ENCODE measurements at places on chromosomes 16 and 17.

GRCh38 chr17:2087597-2088211 is 32.8 kb downstream of the HIC1 start:
- no peak for DNase-seq

GRCh38 chr17:4693416-4693815 is 10.5 kb downstream of the PELP1 start:
- DNase-seq = no peak

- DNase-seq = no peak
Measured at GRCh38 chr16:54418903-54419302, 132.3 kb upstream of the IRX3 start.

- DNase-seq = no peak
Measured at GRCh38 chr16:749010-749409, 8.2 kb upstream of the CIAO3 start.

DNA sequence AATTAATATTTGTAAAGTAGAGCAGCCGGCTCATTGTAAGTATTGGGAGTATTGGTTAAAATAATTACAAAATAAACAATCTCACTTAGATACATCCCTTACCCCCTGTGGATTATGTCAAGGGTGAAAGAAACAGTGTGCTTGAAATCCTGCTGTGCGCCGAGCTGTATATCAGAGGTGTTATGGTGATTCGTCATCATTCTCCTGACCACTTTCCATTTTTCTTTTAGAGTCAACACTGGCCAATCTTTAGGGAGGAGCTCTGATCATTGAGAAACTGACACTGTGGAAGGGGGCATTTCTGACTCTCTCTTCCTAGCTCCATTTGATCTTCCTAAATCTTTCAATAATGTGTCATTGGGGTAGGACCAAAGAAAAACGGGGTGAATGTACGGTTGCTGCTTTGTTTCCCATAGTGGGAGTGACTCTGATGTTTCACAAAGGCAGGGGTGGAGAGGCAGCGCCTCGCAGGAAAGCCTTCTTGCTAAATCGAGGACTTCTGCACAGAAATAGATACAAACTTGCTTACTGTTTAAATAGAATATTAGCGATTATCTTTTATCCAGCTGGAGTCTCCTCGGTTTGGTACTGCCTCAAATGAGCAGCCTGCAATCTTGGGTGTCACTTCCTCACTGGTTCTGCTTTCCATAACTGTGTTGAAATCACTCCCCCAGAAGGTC is 123.4 kb downstream of the PRKCB start:
- no peak for DNase-seq

GRCh38 chr16:59701963-59702930 is 968.1 kb upstream of the GOT2 start:
- no peak for DNase-seq

- DNase-seq = no peak
Measured at GRCh38 chr17:40343219-40344119, 21.1 kb downstream of the GJD3 start.

DNA sequence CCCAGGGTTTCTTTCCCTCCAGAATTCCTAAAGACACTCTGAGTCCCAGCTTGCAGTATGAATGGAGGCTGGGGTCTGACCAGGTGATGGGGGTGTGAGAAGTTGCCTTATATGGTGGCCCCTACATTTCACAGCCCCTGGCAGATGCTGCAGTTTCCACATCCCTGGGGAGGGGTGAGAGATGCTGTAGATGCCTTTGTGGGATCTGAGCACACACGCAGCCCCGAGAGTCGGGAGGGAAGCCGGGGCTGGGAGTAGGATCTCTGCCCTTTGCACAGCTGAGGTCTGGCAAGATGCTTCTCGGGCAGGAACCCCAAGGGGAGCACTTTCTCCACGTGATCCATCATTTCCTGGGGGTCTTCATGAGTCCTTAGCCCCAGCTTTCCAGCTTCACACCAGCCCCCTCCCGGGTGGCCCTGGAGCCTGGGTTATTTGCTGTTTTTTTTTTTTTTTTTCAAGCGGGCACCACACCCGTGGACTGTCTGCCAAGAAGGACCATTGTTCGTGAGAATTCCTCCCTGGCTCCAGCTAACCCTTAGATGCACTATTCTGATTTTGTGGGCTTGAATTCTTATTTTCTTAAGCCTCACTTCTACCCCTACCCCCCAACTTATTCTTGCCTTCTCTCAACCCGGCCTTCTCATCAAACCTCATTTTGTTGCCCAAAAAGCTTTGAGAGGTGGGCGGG is 50.6 kb downstream of the NTN1 start:
- no peak for DNase-seq

DNA sequence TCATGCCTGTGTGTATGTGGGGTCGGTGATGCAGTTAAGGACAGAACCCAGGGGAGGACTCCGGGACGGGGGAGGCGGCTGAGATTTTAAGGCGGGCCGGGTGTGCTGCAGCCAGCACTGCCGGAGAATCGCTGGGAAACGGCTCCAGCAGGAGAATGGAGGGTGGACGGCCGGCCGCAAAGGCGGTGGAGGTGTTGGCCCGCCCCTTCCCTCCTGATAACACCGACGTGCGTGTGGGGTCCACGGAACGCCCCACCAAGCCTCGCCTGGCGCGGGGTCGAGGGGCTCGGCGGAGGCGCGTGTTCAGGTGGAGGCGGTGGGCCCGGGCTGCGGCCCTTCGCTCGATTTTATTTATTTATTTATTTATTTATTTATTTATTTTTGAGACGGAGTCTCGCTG is 633 bp downstream of the ZNF843 start:
- DNase-seq = no peak

DNA sequence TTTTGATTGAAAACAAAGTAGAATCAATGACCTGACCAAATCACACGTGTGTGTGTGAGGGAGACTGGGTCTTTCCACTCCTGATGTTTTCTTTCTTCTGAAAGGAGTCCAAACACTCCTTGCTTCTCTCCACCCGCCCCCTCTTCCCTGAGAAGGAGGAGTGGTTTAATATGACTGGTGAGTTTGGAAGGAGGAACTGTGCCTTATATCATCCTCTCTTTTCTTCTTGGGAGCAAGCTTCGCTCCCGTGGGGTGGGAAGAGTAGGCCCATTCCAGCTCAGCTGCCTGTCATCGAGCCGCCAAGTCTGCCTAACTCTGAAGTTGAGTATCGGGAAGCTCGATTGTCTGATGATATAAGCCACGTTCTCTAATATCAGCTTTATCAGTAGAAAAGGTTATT is 96.5 kb downstream of the YPEL2 start:
- DNase-seq = no peak

- DNase-seq = no peak
Measured at GRCh38 chr17:83109793-83110645, 30.6 kb downstream of the METRNL start.

- DNase-seq = no peak
Measured at GRCh38 chr17:38910325-38910724, 15.1 kb upstream of the LASP1NB start.

All from renal cortex interstitium (tissue), 15 donors.